Central memory CD8-positive, alpha-beta T cell (primary cell): ENCODE measurements at places on chromosomes 5 and 9.

GRCh38 chr9:89277043-89277442 is 34.0 kb upstream of the CKS2 start:
- no peak overlapping the region for H3K4me3 ChIP-seq
- H3K27ac ChIP-seq = no peak overlapping the region
- H3K36me3 ChIP-seq = peaks cover 3% of the 10 kb centered on the region
- DNase-seq = no peak
- peaks cover 26% of the 10 kb centered on the region for H3K27me3 ChIP-seq

DNA sequence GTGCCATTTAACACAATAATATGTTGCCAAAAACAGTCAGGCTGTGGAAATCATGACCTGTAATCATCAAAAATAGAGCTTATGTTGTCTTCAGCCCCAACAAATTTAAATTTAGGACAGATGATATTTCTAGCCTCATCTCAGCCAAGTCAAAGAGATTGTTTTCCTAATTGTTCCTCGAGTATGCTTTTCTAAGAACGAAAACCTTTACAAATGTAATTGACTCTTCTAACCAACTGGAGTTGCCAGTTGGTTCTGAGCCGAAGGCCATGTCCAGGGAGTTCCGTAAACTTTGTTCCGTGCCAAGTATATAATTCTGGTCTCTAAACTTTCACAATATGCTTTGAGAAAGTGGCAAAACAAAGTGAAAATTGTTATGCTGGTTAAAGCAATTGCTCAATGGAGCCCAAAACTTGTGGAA is 160.8 kb downstream of the CEMIP2 start:
- no peaks in the 10 kb centered on the region for H3K4me1 ChIP-seq
- H3K27me3 ChIP-seq = no peaks in the 10 kb centered on the region
- H3K27ac ChIP-seq = no peak overlapping the region
- DNase-seq = no peak
- no peaks in the 10 kb centered on the region for H3K36me3 ChIP-seq

DNA sequence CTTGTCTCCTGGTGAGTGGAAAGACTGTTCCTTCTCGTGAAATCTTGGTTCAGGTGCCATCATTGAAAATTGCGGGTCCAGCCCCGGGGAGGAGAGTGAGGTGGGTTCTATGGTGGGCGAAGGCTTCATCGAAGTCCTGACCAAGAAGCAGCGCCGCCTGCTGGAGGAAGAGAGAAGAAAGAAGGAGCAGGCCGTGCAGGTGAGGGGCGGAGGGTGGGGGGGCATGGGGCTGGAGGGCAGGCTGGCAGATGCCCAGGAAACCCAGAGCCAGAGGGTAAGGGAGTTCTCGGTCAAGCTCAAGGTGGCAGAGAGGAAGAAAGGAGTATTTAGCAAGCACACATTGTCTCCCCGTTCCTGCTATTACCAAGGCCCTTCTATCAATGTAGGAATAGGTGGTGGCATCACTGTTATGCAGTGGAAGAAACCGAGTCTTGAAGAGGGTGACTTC is 24.3 kb upstream of the POMT1 start:
- no peaks in the 10 kb centered on the region for H3K27me3 ChIP-seq
- peak; percentile 21 for DNase-seq
- no peak overlapping the region for H3K27ac ChIP-seq
- H3K36me3 ChIP-seq = peaks cover 71% of the 10 kb centered on the region
- peaks cover 19% of the 10 kb centered on the region for H3K4me1 ChIP-seq

GRCh38 chr5:1299961-1300360 is 5.1 kb upstream of the TERT start:
- no peaks in the 10 kb centered on the region for H3K4me1 ChIP-seq
- H3K27ac ChIP-seq = no peak overlapping the region
- no peaks in the 10 kb centered on the region for H3K27me3 ChIP-seq
- H3K36me3 ChIP-seq = no peaks in the 10 kb centered on the region
- H3K4me3 ChIP-seq = no peak overlapping the region

- DNase-seq = no peak
- H3K4me3 ChIP-seq = no peak overlapping the region
- H3K36me3 ChIP-seq = no peaks in the 10 kb centered on the region
- no peak overlapping the region for H3K27ac ChIP-seq
- H3K27me3 ChIP-seq = no peaks in the 10 kb centered on the region
Observed at GRCh38 chr5:124919747-124920525, 173.5 kb upstream of the ZNF608 start.

GRCh38 chr5:95072281-95072680 is 212.6 kb downstream of the MCTP1 start:
- H3K4me1 ChIP-seq = no peaks in the 10 kb centered on the region
- no peak overlapping the region for H3K27ac ChIP-seq
- H3K36me3 ChIP-seq = no peaks in the 10 kb centered on the region
- H3K4me3 ChIP-seq = no peak overlapping the region

DNA sequence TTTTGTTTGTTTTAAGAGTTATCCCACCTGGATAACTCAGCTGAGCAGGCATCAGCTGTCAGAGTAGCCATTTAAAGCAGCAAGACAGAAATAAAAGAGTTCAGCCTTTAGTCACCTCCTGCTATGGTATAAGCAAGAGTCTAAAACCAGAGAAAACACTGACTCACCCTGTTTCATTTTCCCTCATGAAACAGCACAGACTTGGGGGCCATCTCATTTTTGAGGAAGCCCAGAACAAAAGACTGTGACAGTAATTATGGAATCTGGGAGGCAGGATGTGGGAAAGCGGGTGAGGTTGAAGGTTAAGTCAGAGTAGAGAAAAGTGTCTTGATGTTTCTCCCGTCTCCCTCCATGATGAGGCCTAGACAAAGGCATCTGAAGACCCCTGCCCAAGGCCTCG is 90.2 kb upstream of the FAM174A start:
- H3K36me3 ChIP-seq = peaks cover 2% of the 10 kb centered on the region
- no peak overlapping the region for H3K4me3 ChIP-seq
- peaks cover 19% of the 10 kb centered on the region for H3K27me3 ChIP-seq
- H3K27ac ChIP-seq = no peak overlapping the region
- H3K4me1 ChIP-seq = no peaks in the 10 kb centered on the region
- no peak for DNase-seq

- no peaks in the 10 kb centered on the region for H3K27me3 ChIP-seq
- H3K36me3 ChIP-seq = no peaks in the 10 kb centered on the region
- H3K4me3 ChIP-seq = no peak overlapping the region
- no peak for DNase-seq
Observed at GRCh38 chr9:18184401-18184800, 289.6 kb upstream of the ADAMTSL1 start.

GRCh38 chr9:105886136-105886535 is 191.8 kb downstream of the TMEM38B start:
- H3K27me3 ChIP-seq = no peaks in the 10 kb centered on the region
- H3K36me3 ChIP-seq = no peaks in the 10 kb centered on the region
- no peak overlapping the region for H3K4me3 ChIP-seq
- H3K4me1 ChIP-seq = no peaks in the 10 kb centered on the region

DNA sequence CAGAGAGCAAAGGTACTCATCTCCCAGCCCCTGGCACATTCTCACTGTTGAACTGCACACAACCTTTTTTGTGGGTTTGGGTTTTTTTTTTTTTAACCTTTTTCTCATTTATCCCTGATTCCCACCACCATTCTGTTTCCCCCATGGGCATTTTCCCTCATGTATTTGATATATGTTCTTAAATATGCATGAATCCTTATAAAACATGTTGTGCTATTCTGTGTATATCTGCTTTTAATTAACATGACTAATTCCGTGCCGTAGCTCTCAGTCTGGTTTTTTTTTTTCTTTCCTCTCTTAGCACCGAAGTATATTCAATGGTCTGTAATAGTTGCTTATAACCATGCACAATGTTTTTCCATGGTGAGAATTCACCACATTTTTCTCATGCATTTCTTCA is 204.5 kb downstream of the RGS3 start:
- H3K27ac ChIP-seq = no peak overlapping the region
- H3K27me3 ChIP-seq = peaks cover 16% of the 10 kb centered on the region
- peaks cover 2% of the 10 kb centered on the region for H3K36me3 ChIP-seq

GRCh38 chr5:41863871-41864486 is 6.2 kb downstream of the OXCT1 start:
- peaks cover 57% of the 10 kb centered on the region for H3K4me1 ChIP-seq
- no peaks in the 10 kb centered on the region for H3K27me3 ChIP-seq
- peaks cover 21% of the 10 kb centered on the region for H3K36me3 ChIP-seq
- no peak for DNase-seq

GRCh38 chr5:36569491-36569890 is 36.9 kb upstream of the SLC1A3 start:
- DNase-seq = no peak
- H3K4me1 ChIP-seq = no peaks in the 10 kb centered on the region
- H3K27me3 ChIP-seq = peaks cover 15% of the 10 kb centered on the region
- no peak overlapping the region for H3K4me3 ChIP-seq
- H3K36me3 ChIP-seq = no peaks in the 10 kb centered on the region

- H3K4me3 ChIP-seq = no peak overlapping the region
- no peak for DNase-seq
- H3K27me3 ChIP-seq = peaks cover 59% of the 10 kb centered on the region
- H3K27ac ChIP-seq = no peak overlapping the region
- H3K4me1 ChIP-seq = no peaks in the 10 kb centered on the region
Observed at GRCh38 chr5:61704289-61704688, 372.2 kb downstream of the ZSWIM6 start.

GRCh38 chr9:132016456-132016855 is 63.2 kb downstream of the MED27 start:
- H3K27ac ChIP-seq = no peak overlapping the region
- no peak for DNase-seq
- peaks cover 17% of the 10 kb centered on the region for H3K4me1 ChIP-seq
- H3K4me3 ChIP-seq = no peak overlapping the region
- H3K27me3 ChIP-seq = no peaks in the 10 kb centered on the region

DNA sequence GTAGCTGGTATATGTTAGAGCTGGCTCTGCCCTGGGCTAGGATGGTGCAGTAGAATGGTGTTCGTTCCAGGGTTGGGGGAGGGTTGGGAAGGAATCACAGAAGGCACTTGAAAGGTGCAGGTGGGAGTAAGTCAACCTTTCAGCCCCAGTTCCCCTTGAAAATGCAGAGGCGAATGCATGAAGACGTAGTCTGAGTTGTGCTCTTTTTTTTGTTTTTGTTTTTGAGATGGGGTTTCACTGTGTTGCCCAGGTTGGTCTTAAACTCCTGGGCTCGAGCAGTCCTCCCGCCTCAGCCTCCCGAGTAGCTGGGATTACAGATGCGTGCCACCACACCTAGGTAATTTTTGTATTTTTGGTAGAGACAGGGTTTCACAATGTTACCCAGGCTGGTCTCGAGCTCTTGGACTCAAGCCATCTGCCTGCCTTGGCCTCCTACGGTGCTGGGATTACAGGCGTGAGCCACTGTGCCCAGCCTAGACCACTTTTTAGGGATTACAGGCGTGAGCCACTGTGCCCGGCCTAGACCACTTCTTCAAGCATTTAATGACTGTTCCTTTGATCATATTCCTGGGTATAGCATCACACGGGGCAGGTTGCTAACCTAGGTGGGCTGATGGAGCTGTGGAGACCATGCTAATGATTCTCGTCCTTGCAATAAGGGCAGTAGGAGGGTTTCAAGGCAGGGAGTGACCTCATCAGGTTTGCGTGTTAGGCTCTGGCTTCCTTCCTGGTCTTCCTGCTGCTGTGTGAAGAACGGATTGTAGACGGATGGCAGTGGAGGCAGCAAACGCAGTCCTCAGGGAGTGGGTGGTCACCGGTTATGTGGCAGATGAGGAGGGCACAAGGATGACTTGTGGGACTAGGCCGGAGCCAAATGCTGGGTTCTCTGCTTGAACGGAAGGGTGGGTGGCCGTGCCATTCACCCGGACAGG is 13.7 kb downstream of the EHMT1 start:
- H3K4me3 ChIP-seq = no peak overlapping the region
- peaks cover 48% of the 10 kb centered on the region for H3K4me1 ChIP-seq
- peaks cover 4% of the 10 kb centered on the region for H3K36me3 ChIP-seq
- no peak overlapping the region for H3K27ac ChIP-seq

DNA sequence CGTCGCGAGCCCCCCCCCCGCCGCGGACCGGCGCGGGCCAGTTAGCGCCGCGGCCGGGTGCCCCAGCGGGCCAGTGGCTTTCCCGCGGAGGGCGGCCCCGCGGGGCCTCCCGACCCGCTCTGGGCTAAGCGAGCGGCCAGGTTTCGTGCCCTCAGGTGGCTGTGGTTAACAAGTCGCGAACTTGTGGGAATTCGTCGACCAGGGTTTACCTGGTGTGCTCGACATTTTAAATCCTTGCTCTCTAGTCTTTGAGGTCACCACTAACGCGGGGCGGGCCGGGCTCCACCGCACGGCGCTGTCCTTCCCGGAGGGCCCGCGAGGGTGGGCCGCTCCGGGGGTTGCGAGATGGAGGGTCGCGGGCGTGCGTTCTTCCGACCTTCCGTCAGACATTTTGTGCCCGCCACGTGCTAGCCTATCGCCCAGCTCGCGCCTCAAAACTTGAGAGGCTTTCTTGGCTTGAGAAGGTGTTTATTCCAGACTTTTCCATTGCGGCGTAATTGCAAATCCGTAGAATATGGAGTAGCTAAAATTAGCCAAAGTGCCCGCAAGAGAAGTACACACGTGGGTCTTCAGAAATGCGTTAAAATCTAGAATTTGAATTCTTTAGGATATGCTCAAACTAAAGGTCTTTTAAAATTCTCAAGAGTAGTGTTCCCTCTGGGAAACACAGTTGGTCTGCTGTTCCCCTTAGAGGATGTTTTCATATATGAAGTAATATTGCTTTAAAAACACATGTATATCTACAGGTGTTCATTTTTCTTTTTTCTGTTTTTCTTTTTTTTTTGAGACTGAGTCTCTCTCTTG is 2.1 kb downstream of the ANP32B start:
- peak; percentile 29 for DNase-seq
- no peaks in the 10 kb centered on the region for H3K27me3 ChIP-seq
- H3K36me3 ChIP-seq = peaks cover 19% of the 10 kb centered on the region
- peaks cover 57% of the 10 kb centered on the region for H3K4me1 ChIP-seq
- peak overlapping the region; percentile 73 for H3K27ac ChIP-seq

DNA sequence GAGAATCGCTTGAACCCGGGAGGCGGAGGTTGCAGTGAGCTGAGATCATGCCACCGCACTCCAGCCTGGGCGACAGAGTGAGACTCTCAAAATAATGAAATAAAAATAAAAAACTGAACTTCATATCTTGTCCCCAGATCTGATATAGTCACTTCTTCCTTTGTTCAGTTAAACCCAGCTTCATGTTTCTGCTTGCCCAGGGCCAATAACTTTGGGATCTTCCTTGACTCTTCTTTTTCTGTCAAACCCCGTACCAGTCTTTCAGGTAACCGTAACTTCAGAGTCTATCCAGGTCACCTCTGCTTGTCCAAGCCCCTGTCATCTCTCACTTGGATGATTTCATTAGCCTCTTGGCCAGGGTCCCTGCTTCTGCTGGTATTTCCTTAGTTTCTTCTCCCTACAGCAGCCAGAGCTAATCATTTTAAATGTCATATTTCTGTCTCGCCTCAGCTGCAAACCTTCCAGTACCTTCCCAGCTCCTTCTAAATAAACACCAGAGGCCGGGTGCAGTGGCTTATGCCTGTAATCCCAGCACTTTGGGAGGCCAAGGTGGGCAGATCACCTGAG is 19.7 kb upstream of the ABL1 start:
- peaks cover 11% of the 10 kb centered on the region for H3K4me1 ChIP-seq
- no peak for DNase-seq
- H3K27ac ChIP-seq = no peak overlapping the region
- H3K27me3 ChIP-seq = no peaks in the 10 kb centered on the region
- H3K4me3 ChIP-seq = no peak overlapping the region

- DNase-seq = no peak
- no peak overlapping the region for H3K4me3 ChIP-seq
- no peaks in the 10 kb centered on the region for H3K27me3 ChIP-seq
- no peaks in the 10 kb centered on the region for H3K36me3 ChIP-seq
- H3K4me1 ChIP-seq = no peaks in the 10 kb centered on the region
- no peak overlapping the region for H3K27ac ChIP-seq
Observed at GRCh38 chr9:116275418-116276195, 122.0 kb downstream of the PAPPA start.

- no peak for DNase-seq
- H3K4me3 ChIP-seq = no peak overlapping the region
- peaks cover 65% of the 10 kb centered on the region for H3K27me3 ChIP-seq
Observed at GRCh38 chr5:36033486-36033885, 33.2 kb downstream of the UGT3A2 start.
